Metanephros (tissue), 2 donors: ENCODE measurements at places on chromosomes 4 and X. TPM values are rescaled to one million over a fixed set of nuclear protein-coding genes. Genes with fewer than 3 reads are reported as not detected.

The PDHA1 gene
- total RNA-seq, result 116 TPM

The TRO gene
- 71.2 TPM for total RNA-seq

The EVC gene
- 80.9 TPM for total RNA-seq

The NPY2R gene
- 0.23 TPM for total RNA-seq

The COX18 gene
- 23.9 TPM for total RNA-seq

The PRDM8 gene
- total RNA-seq, result 4.9 TPM

The PASD1 gene
- total RNA-seq, result not detected

The CHRDL1 gene
- total RNA-seq, result 7.2 TPM

The SLC10A7 gene
- total RNA-seq, result 15.4 TPM

The SLC16A2 gene
- total RNA-seq, result 17.9 TPM

The SH3TC1 gene
- 65.4 TPM for total RNA-seq

The ADRA2C gene
- 11.1 TPM for total RNA-seq

The FHIP1A gene
- 21.0 TPM for total RNA-seq

The GPR119 gene
- not detected for total RNA-seq

The CSAG3 gene
- total RNA-seq, result not detected

The ZAR1 gene
- total RNA-seq, result not detected

The COX7B gene
- total RNA-seq, result 238 TPM

The RELL1 gene
- total RNA-seq, result 65.0 TPM

The ART3 gene
- 13.8 TPM for total RNA-seq

The APOOL gene
- 14.4 TPM for total RNA-seq

The AFM gene
- 10.0 TPM for total RNA-seq

The GAB3 gene
- total RNA-seq, result 5.3 TPM

The XG gene
- total RNA-seq, result 0.18 TPM

The NWD2 gene
- total RNA-seq, result 0.06 TPM

The S100P gene
- total RNA-seq, result 14.2 TPM

The CLTRN gene
- 10.3 TPM for total RNA-seq

The TRIM61 gene
- 1.2 TPM for total RNA-seq

The FOXR2 gene
- not detected for total RNA-seq

The IQCM gene
- total RNA-seq, result not detected

The RADX gene
- 2.5 TPM for total RNA-seq

The PLS3 gene
- 146 TPM for total RNA-seq

The HHIP gene
- total RNA-seq, result 1.6 TPM

The BCLAF3 gene
- 12.0 TPM for total RNA-seq

The POU4F2 gene
- total RNA-seq, result not detected

The ERCC6L gene
- total RNA-seq, result 1.2 TPM

The FABP2 gene
- total RNA-seq, result not detected

The ARHGAP6 gene
- total RNA-seq, result 23.9 TPM

The GCNA gene
- 2.6 TPM for total RNA-seq

The SORCS2 gene
- total RNA-seq, result 7.1 TPM

The TMEM35A gene
- total RNA-seq, result 4.0 TPM

The TLR1 gene
- 7.6 TPM for total RNA-seq

The TBC1D8B gene
- 11.3 TPM for total RNA-seq

The VCX3A gene
- total RNA-seq, result not detected

The CCNB3 gene
- 0.47 TPM for total RNA-seq

The DCAF8L2 gene
- total RNA-seq, result not detected

The CCNA2 gene
- total RNA-seq, result 19.9 TPM

The MTNR1A gene
- total RNA-seq, result 2.0 TPM
